ENCODE measurements at places on chromosomes 7 and 10. TPM values are rescaled to one million over a fixed set of nuclear protein-coding genes. Genes with fewer than 3 reads are reported as not detected.

DNA sequence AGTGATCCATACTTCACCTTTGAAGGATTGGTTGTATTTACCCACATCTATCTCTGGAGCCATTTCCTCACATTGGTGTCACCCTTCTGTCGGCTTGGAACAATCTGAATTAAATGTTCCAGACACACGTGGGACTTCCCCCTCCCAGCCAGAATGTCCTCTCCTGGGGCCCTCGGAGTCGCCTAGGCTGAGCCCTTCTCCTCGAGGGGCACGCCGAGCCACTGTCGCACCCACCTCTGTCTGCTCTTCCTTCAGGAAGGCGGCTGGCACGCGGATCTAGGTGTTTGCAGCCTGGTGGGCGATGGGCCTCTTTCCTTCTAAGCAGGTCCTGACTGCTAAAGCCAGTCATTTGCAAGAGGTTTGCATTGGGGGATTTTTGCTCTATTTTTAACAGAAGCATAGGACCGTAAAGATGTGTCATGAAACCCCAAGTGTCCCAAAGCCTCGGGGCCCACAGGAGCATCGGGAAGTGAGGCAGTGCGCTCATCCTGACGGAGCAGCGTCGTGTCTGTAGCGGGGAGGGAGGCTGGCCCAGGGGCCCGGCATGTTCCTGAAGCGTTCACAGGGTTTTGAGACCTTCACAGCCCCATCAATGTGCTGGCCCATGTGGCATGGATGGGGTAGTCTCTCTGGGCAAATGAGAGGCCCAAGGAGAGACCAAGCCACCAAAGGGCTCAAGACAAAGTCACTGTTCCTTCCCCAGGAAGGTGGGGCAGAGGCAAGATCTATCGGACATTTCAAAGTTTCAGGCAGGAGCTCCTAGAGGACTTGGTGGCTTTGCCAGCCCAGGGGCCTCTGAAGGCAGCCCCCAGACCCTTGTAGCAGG is 86.7 kb downstream of the RGS10 start:
- DNase-seq, result no peak

DNA sequence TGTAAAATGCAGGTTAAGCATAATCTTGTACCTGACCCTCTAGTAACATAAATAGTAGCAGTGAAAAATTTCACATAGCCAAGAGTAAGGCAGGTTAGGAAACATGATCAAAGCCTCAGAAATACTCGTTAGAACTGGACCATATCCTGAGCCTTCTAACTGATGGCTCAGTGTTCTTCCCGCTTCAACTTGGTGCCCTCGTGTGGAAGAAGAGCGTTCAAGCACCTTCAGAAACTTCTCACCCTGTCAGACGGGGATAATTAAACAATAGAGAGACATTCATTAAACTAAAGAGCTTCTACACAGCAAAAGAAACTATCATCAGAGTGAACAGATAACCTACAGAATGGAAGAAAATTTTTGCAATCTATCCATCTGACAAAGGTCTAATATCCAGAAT is 124.5 kb downstream of the MYOF start:
- DNase-seq, result peak; percentile 58

DNA sequence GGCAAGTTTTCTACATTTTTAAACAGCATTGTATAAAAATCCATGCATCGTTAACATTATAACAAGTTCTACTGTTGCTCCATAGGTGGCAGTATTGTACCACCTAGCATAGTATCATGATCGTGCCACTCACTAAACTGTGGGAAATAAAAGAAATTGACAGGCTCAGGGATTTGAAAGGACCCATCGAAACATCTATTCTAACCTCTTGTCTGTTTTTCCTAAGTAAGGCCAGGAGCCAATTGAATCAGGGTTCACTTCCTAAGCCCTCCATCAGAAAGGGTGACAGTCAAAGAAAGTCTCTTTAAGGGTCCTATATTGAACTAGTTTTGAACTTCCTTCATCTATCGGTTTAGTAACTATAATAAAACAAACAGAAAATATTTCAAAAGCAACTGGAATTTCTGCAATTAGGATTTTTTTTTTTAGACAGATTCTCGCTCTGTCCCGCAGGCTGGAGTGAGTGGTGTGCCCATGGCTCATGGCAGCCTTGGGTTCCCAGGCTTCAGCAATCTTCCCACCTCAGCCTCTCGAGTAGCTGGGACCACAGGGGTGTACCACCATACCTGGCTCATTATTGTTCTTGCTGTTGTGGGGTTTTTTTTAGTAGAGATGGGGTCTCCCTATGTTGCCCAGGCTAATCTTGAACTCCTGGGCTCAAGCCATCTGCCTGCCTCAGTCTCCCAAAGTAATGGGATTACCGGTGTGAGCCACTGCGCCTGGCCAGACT is 9.4 kb downstream of the HACD1 start:
- peak; percentile 69 for DNase-seq

Gene AHR
- 108 TPM for total RNA-seq

- no peak for DNase-seq
Measured at GRCh38 chr7:6708304-6708703, 1.6 kb upstream of the ZNF12 start.

Gene TES
- 78.0 TPM for total RNA-seq

DNA sequence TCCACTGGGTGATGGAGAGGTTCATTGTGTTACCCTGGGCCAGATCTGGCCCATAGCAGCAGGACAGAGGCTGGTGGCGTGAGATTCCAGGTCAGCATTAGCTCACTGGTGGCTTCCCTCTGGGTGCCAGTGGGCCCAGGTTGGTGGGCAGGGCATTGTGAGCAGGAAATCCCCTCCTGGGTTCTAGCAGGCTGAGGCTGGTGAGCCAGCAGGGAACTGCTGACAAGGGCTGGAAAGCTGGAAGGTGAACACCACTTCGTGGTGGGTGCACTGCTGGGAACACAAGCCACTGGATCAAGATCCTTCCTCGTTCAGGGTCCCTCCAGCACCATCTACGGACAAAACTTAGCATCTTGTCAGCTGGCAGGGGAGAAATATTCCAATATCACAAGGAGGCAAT is 259.2 kb upstream of the FZD1 start:
- DNase-seq, result no peak

DNA sequence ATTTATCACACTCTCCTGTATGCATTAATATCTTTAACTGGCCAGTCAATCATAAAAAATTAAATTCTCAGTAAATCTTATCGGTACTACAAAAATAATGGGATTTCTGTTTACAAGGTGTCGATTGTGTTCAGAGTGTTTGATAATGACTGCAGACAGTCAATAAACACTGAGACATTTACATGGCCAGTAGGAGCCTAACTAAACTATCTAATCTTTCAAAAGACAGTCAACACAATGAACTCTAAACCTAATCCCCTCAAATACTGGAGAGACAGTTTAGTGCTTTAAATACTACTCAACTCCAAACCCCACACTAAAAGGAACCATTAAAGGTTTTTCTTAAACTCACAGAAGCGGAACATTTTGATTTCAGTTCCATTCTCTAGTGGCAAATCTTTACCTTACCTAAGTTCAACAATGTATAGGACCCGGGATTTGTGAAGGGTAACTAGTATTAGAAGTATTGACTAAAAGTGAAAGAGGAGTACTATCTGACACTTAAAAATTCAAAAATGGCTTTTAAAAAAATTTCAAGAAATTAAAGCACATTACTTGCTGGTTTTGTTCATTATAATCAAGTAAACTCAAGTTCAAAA is 37.3 kb upstream of the EXOC6 start:
- DNase-seq, result no peak

GRCh38 chr10:86110156-86110786 is 256.3 kb downstream of the GRID1 start:
- no peak for DNase-seq

DNA sequence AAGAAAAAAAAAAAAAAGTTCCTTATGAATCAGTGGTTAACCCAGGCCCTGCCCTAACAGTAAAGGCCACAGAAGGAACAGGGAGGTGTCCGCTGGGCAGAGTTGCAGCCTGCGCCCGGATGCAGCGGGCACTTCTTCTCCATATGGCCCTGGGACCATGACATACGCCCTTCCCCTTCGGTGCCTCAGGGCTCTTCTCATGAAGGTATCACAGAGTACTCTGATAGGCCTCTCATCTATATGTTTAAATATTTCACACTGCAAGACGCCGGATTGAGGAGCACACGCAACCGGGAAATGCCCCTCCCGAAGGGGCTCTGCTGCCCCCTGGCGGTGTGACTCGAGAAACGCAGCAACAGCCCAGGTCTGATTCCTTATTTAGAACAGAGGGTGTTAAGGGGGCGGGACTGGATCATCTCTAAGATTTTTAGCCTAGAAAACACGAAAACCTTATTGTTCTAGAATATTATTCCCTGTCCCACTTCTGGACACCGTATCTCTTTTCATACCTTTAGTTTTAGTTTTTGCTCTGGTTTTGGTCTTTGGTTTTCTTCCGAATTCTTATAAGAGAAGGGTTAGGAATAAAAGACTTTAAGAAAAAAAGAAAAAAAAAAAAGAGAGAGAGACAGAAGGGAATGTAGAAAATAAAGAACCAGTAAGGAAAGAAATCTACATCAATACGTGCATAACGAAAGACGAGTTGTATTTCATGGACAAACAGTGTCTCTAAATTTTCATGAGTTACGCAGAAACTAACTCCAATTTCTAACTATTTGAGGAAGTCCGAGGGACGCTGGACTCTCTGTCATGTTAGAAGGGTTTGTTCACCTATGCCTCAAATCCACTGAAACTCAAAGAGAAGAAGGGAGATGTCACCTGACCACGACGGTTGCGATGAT is 12.0 kb downstream of the DAGLB start:
- peak; percentile 84 for DNase-seq

DNA sequence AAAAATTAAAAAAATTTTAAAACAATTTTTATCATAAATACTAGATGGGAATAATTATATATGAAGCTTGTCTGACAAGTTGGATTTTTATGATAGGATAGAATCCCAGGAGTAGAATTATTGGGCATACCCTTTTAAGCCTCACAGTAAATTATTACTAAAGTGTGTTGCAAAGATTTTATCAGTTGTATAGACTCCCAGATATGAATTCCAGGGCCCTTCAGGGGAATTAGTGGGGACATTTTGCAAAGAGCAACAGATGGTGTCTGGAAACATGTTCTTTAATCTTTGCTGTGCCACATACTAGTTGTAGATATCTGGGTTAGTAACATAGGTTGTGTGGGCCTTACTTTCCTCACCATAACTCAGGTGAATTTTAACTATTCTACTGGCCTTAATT is 28.7 kb downstream of the ZEB1 start:
- no peak for DNase-seq

GRCh38 chr7:131057794-131058070 is 269.9 kb upstream of the MKLN1 start:
- no peak for DNase-seq

- DNase-seq, result no peak
Measured at GRCh38 chr10:44478876-44479705, 94.2 kb upstream of the CXCL12 start.

GRCh38 chr7:27112955-27113949 is 10.8 kb upstream of the HOXA2 start:
- DNase-seq, result peak; percentile 77

DNA sequence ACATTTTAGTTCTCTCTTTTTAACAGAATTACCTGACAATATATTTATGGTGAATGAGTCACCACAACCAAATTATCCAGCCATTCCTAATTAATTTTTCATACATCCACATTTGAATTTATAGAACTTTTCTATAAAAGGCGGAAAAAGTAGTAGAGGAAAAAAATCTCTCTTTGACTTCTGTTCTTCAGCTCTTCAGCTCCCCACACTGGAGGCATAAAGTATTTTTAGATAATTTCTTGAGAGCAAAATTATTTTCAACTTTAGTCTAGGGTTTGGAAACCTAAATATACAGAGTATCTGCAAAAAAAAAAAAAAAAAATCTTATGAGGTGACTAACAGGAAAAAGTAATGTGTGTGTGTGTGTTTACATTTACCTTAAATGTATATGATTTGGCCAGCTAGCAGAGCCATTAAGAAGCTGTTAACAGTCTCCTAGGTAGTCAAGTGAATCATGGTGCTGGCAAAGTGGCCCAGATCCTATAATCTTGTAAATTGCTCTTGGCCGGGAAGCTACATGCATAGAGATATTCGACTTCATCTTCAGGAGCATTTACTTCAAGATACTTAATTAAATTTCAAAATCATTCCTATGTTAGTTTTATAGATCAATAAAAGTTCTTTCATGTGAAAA is 383.1 kb upstream of the STEAP1 start:
- DNase-seq, result peak; percentile 3

DNA sequence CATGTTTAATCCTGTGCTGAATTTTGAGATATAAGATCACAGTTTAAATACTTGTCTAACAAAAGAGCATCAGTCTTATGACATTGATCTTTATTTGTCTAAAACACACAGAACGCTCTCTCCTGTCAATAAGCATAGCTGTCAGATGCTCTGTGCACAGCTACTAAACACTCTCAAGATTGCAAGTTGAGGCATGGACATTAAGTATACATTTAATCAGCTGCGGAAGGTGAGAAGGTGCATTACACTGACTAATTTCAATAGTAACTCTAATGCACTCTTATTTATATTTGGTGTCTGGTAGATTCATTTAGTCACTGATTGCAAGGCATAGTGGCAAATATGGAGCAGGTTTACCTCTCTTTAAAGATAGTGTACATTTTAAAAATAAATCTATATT is 580.3 kb upstream of the NRP1 start:
- no peak for DNase-seq

DNA sequence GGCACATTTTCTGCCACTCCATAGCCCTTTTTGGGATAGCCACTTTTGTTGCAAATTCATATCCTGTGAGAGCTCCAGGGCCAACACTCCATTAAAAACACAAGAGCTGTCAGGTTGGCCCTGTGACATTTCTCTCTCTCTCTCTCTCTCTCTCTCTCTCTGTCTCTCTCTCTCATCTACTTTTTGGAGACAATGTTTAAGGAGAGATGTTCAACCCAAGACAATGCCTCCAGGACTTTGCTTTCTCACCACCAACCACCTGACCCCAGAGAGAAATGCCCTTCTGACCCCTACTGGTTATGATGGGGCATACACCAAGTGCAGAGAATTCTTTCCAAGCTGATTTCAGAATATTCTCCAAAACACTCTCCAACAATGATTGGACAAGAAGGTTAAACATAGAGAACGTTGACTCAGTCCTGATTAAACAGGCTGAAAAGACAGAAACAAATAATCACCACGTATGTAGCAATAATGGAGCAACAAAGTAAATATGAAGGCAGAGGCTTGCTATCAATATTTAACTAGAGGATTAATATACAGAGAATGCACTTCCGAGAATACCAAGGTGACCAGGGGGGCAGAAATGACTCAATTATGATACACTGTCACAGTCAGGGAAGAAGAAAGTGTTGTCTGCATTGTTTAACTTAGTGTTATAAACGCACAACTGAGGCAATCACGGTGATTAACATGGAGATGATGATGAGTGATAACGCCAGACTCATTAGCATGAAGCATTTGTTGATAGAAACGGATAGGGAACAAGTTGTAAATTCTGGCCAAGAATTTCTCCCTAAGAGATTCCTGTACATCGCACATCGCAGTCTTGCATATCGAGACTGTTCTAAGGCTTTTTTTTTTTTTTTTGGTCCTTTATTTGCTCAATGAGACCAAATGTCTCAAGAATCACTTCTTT is 178.5 kb downstream of the NRP1 start:
- peak; percentile 59 for DNase-seq

Gene LOXL4
- 0.87 TPM for total RNA-seq

Gene ERVW-1
- not detected for total RNA-seq

GRCh38 chr7:10412422-10413019 is 561.2 kb upstream of the PHF14 start:
- DNase-seq, result peak; percentile 42
